ENCODE measurements at places on chromosomes 3 and 15.

DNA sequence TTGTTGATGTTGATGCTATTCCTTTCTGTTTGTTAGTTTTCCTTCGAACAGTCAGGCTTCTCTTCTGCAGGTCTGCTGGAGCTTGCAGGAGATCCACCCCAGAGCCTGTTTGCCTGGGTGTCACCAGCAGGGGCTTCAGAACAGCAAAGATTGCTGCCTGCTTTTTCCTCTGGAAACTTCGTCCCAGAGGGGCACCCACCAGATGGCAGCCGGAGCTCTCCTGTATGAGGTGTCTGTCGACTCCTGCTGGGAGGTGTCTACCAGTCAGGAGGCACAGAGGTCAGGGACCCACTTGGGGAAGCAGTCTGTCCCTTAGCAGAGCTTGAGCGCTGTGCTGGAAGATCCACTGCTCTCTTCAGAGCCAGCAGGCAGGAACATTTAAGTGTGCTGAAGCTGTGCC, 303.2 kb downstream of the ZIC1 start:
- DNase-seq = no peak

DNA sequence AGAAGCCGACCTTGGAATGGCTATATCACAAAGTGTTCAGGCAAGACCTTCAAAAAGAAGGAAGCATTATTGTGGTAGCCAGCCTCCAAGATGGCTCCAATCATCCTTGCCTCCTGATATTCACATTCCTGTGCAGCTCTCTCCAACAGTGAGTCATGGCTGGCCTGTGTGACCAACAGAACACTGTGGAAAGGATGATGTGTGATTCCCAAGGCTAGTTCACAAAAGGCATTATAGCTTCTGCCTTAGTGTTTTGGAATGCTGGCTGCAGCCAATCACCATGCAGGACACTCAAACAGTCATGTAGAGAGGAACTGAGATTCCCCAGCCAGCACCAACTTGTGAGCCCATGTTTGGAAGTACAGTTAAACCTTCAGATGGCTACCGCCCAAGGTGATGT, 102.6 kb downstream of the EFL1 start:
- no peak for DNase-seq

GRCh38 chr15:65896236-65896635, 26.9 kb downstream of the RAB11A start:
- DNase-seq = no peak

DNA sequence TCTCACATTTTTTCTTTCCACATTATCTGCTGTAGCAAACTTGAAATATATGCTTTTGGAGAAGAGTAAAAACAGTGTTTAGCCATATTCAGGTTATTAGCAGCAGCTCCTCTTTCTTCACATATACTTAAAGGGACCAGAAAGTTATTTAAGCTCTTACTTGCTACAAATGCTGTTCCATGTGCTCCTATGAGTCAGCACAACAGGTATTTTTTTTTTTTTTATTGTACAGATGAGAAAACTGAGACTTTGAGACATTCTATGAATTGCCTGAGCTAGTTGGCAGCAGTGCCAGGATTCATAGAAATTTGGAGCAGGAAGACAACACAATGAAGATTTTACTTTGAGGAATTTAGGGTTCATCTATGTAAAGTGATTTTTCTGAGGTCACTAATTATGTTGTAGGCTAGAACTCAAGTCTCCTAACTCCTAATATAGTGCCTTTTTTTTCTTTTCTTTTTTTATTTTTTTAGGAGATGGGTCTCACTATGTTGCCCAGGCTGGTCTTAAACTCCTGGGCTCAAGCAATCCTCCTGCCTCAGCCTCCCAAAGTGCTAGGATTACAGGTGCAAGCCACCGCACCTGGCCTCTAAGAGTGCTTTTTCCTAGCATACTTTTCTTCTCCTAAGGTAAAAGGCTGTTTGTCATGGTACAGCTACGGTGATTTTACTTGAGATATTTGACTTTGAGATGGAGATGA, 23.6 kb downstream of the SETD5 start:
- no peak for DNase-seq

GRCh38 chr15:89406940-89407607, 72.5 kb upstream of the POLG start:
- no peak for DNase-seq

GRCh38 chr15:29812384-29812694, 9.9 kb downstream of the TJP1 start:
- no peak for DNase-seq

DNA sequence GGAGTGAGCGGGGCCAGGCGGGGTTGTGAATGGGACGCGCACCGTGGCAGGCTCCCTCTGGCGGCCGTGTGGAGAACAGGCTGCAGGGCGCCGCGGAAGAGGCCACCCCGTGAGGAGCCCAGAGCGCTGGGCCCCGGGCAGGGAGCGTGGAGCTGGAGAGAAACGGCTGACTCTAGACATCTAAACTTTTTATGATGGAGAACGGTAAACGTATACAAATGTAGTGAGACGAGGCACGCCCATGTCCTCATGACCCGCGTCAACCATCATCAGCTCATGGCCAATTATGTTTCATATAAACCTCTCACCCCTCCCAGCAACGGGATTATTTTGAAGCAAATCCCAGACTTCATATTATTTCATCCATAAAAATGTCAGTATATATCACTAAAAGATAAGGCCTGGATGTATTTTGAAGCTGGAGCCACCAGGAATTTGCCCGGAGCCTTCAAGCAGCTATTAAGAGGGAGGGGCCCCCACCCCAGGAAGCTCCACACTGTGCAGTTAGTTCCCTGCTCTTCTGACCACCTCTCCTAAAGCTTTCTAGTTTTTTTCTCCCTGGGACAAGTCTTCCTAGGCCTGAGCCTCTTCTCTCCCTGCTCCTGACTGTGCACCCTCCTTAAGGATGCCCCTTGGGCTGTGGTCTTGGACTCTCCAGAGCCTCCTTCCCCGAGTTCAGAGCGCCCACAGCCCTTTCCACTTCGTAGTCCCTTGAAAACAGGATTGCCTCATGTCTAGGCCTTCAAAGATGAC, 149.5 kb downstream of the SMAD6 start:
- DNase-seq = peak; percentile 65

DNA sequence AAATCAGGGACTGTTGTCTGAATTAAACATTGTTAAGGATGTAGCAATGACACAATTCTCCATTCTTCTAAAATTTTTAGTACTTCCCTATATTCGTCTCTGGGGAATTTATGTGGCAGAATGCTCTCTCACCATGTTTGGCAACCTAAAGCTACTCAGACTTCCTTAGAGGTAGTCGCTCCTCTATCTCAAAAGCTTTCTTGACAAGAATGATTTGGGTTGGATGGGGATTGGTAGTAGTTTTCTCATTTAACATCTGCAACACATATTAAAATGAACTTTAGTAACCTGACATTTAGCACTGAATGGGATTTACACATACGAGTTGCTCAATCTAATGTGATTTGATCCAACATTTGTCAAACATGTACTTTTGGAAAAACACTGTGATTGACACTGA, 233.3 kb downstream of the RBMS3 start:
- DNase-seq = no peak

DNA sequence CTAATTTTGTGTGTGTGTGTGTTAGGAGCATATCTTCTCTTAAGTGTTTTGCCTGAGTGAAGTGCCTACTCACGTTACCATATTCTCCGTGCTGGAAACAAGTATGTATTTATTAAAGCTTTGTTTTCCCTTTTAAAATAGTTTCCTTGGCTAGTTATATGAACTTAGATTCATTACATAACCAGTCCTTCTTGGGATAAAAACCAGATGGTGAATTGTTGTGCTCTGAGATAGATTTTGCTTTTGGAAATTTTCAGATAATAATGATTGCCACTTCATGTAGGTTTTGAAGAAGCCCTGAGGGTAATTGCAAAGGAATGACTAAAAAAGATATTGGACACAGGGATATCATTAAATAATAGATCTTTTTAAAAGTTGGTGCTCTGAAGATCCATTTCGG, 390.2 kb upstream of the SGO1 start:
- no peak for DNase-seq

- DNase-seq = no peak
Measured at GRCh38 chr3:14685179-14685578, 10.2 kb downstream of the C3orf20 start.

GRCh38 chr15:73872346-73872745, 1.0 kb upstream of the TBC1D21 start:
- no peak for DNase-seq

GRCh38 chr3:122794779-122795673, at the start of gene SLC49A4:
TSS of gene SLC49A4 (plus strand) at chr3:122795069. CDS start at chr3:122795193, 124 bp downstream.
- peak; percentile 56 for DNase-seq

DNA sequence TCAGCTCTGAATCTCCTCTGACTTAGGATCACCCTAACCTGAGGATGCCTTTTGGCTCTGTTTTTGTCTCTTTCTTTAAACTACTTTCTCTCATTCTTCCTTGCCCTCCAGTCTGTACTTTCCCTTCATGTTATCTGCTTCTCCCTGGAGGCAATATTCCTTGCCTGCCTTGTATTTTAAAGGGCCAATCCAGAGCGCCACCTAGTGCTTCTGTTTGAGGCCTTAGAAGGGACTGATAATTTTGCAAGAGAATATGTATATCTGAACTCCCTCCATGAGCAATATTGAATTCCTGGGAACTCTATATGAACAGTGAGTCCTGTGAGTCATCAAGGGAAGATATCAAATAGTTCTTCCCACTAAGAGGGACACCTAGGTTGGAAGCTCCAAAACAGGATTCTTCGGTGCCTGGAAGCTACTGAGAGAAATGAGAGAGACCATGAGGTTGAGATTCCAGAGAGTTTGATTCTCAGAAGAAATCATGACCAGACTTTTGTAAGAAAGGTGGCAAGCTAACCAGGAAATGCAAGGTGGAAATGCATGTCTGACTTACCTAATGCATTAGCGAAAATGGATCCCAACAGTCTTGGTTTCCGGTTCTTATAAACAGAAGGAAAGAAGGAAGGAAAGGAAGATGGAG, 203.8 kb upstream of the CD96 start:
- peak; percentile 19 for DNase-seq

- no peak for DNase-seq
Measured at GRCh38 chr3:139456386-139456785, 19.9 kb downstream of the RBP2 start.

- peak; percentile 16 for DNase-seq
Measured at GRCh38 chr15:89740137-89740536, 10.9 kb downstream of the MESP1 start.

GRCh38 chr3:131394400-131394799, 12.8 kb downstream of the NUDT16 start:
- no peak for DNase-seq

- no peak for DNase-seq
Measured at GRCh38 chr15:40085266-40085665, 23.4 kb downstream of the BMF start.

DNA sequence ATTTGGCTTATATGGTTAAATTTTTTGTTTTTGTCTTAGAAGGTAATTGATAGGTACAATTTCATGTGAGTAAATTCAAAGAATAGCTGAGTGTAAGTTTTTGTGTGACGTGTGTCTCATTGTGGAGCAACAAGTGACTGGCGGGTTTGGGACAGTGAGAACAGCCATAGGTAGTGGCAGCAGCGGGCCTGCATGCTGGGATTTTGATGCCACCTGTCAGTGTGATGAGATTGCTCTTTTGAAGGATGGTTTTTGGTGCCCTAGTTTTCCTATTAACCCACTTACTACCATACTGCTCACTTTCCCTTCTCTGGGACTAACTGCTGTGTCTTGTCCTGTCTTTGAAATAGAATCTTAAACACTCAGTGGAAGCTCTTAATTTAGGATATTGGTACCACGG, 522.6 kb downstream of the NAALADL2 start:
- DNase-seq = no peak

DNA sequence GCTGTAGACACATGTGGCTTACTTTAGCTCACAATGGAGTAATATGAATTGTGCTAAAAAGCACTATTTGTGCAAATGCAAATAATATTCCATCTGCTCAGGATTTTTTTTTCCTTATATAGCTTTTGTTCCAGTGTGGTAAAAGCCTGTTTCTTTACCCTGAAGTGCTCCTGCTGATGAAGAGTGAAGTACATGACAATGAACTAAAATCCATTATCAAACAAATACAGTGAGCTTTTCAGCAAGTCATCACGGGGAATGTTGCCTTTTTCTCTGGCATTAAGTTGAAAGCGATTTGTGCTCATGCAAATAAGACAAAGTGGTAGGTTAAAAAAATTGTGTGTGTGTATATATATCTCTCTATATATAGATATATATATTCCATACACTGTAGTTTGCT, 28.6 kb upstream of the CCDC39 start:
- no peak for DNase-seq

DNA sequence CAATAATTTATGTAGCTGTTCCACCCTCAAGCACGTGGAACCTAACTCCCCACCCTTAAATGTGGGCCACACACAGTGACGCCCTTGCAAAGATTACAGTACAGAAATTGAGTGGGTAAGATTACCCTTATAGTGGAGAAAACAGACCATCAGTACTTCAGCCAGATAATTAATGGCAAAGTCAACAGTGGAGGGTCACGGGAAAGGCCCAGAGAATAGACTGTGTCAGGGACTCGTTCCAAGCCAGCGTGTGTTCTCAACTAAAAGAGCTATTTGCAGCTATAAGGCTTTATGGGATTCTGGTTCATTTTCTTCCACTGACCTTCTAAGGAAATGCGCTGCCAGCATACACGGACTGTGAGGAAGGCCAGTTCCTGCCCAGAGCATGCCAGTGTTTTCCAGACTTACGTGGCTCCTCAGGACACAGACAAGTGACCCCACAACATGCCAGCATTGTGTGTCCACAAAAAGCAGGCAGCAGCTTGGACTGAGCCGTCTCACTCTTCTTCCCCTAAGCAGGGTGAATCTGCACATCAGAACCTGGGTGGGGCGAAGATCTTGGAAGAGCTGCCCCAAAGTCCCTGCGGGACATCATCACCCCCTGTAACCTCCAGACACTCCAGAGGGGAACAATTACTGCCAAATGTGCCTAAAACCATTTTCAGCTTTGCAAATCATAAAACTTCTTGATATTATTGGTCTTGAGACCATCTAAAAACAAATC, 428.5 kb downstream of the OCA2 start:
- no peak for DNase-seq

DNA sequence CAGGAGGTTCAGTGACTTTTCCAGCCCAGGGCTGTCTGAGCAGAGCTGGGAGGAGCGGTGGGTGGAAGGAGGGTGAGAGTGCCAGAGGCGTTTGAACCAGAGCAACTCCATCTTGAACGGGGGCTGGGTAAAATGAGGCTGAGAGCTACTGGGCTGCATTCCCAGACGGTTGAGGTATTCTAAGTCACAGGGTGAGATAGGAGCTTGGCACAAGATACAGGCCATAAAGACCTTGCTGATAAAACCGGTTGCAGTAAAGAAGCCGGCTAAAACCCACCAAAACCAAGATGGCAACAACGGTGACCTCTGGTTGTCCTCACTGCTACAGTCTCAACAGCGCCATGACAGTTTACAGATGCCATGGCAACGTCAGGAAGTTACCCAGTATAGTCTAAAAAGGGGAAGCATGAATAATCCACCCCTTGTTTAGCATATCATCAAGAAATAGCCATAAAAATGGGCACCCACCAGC, 60.2 kb downstream of the ABTB1 start:
- no peak for DNase-seq

Measured in activated T-cell treated with anti-CD3 and anti-CD28 coated beads for 1 hour (primary cell).